ENCODE measurements at places on chromosomes 2 and 18. TPM values are rescaled to one million over a fixed set of nuclear protein-coding genes. Genes with fewer than 3 reads are reported as not detected.

The TPO gene
- polyA plus RNA-seq = not detected

The IL1F10 gene
- not detected for polyA plus RNA-seq

The NCKAP5 gene
- 0.02 TPM for polyA plus RNA-seq

DNA sequence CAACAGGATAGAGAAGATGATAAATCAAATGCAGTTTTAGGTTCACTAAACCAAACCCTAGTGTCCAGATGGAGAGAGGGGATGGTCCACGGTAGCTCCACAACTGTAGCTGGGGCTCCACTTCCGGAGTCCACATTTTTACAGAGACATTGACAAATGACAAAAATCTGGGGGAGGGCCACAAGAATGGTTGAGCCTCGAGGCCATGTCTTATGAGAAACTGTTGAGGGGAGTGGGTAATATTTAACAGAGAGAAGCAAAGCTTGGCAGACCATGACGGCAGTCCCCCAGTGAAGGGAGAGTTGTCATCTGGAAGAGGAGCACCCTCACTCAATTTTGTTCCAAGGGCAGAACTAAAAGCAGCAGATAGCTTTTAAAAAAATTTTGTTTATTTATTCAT is 17.6 kb upstream of the EPHA4 start:
- DNase-seq = no peak

DNA sequence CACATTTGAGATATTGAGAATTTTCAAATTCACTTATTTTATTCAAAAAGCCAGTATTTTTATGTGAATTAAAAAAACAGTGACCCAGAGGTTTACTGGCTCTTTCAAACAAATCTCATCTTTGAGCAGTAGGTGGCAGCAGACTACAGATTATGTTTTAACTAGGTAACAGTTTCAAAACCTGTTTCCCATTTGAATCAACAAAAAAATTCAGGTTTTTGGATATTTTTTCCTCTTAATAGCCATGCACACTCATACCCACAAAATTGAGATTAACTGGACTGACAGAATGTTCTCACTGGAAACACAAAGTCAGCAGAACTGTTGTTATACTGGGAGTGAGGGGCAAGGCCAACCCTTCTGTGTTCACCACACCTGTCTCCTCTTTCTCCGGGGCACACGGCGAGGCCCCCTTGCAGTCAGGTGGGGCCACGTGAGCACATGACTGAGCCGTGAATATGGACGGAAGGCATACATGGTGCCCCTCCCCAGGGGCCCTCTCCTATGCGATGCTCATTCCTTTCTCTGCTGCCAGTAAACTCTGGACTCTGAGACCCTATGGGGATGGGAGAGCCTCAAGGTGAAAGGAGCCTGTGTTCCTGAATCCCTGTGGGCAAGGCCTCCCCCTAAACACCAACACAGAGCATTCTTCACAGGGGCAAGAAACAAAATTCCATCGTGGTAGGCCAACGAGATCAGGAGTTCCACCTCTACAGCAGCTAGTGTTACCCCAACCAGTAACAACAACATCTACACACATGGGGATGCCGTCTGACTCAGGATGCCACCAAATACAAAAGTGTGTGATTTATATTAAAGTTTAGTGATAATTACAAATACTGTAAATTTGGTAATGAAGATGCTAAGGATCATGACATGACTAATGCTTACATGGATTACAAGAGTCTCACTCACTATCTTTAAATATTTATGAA is 80.4 kb downstream of the LPIN2 start:
- peak; percentile 64 for DNase-seq

DNA sequence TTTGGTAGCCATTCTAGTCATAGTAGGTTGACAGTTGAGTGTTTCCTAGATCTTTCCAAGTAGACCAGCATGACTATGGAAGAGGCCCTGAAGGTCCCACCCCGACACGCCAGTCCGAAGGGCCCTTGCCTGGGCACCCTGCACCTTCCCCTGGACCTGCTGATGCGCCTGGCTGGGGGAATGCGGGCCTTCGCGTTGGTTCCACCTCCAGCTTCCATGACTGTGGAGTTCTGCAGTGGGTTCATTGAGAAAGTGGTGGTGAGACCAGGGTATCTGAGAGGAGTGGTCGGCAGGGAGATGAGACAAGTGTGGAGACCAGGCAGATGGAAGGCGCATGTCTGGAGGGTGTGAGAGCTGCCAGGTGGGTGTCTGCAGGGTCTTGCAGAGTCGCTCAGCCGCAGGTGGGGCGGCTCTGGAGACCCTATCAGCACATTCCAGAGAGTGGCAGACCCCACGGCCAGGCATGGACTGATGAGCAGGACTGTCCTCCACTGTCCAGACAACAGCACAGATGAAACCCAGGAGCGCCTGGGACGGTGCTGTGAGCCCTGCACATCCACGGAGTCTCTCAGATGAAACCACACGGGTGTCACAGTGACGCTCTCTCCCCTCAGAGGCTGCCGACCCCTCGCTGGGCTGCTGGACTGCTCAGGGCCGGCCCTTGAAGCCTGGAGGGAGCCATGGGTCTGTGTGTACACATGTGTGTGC is 182.5 kb upstream of the HDAC4 start:
- no peak for DNase-seq
